Activated CD8-positive, alpha-beta memory T cell treated with anti-CD3 and anti-CD28 coated beads, Interleukin-2, amount 50 U/mL, for 4 hours (primary cell): ENCODE measurements at places on chromosomes 16 and 17.

DNA sequence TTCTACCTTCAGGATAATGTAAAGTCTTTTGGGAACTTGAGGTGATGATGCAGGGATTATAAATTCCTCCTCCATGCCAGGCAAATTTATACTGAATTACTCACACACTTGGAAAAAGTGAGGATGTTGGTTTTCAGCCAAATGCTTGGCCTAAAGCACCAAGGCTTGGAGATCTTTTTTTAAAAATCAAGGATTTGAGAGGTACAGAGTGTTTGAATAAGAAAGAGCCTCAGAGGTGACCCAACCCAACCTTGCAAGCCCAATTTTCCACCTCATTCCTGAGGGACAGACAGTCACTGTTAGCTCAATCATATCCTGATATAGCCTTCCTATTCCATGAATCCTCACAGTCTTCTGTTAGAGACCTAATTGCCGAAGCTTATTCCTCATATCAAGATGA lies 14.0 kb downstream of the GRIN2A start:
- DNase-seq, result no peak

GRCh38 chr17:4326112-4326511 lies 40.4 kb downstream of the UBE2G1 start:
- no peak for DNase-seq

GRCh38 chr16:65494080-65494479 lies 372.2 kb upstream of the CDH11 start:
- DNase-seq, result no peak

DNA sequence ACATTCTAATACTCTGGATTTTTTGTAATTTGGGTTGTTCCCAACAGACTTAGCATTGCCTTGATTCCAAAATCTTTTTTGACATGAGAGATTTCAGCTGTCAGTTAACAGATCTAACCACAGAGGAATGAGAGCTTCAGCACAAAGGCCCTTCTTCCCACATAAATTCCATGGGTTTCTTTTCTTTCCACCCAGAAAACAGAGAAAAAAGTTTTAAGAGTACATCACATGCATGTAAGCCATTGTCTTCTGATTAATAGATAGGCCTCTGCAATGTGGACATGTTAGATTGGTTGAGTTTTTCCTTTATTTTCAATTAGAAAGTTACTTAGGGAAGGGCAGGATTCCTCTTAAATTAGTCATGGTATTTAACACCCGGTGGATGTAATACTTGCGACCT lies 939 bp downstream of the MYH8 start:
- no peak for DNase-seq

DNA sequence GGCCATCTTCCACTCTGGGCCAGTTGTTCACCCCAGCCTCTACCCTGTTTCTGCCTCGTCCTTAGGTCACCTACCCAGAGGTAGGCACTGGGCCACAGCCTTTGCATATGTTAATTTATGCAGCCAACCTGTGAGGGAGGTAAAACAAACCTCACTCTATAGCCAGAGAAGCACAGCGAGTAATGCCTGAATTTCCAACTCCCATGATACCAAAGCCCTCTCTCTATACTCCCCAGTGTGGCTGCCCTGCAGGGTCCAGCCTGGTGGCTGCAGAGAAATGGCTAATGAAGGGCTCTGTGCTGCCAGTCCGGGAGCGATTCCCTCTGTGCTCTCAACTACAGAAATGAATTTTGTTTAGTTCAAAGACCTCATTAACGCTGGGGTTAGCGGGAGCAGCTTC lies 397.0 kb upstream of the CCL2 start:
- DNase-seq, result no peak

- no peak for DNase-seq
These were observed 41.2 kb downstream of the PRKCA start for GRCh38 chr17:66343531-66344078.

- no peak for DNase-seq
These were observed 2.1 kb downstream of the KCNH4 start for GRCh38 chr17:42178817-42179216.

DNA sequence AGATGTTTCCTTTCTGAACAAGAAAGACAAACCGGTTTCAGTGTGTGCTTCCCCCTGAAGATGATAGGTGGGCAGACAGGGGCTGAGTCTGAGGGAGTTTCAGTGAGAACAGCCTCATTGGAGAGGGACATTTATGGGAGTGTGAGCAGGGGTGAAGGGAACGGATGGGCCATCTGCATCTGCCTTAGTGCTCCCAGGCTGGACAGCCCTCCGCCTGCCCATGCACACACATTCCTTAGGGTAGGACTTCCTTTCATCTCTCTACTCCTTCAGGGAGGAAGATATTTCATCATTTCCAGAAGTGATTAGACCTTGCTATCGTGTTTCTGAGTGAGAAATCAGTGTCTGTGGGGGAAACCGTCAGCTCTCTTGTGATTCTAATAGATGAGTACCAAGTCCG lies 3.8 kb downstream of the SHISA6 start:
- no peak for DNase-seq

DNA sequence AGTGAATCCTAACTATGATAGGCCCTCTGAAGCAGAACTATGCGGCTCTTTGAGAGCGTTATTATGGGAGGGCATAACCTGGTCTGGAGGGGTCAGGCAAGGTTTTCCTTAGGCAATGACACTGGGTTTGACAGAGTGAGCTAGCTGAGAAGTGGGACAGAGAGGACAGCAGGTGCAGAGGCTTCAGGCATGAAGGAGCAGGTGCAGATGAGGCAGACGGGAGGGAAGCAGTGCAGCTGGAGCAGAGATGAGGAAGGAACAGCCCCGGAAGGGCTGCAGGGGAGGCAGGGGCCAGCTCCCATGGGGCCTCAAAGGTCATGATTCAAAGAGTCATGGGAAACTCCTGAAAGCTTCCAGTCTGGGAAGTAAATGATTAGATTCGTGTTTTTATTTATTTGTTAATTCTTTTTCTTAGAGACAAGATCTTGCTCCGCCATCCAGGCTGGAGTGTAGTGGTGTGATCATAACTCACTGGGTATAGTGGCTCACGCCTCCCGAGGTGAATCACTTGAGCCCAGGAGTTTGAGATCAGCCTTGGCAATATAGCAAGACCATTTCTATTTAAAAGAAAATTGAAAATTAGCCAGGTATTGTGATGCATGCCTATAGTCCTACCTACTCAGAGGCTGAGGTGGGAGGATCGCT lies 5.4 kb downstream of the MARCHF10 start:
- no peak for DNase-seq

GRCh38 chr17:64245218-64246145 lies 17.6 kb downstream of the TEX2 start:
- no peak for DNase-seq

GRCh38 chr16:70725912-70726828 lies 40.3 kb upstream of the MTSS2 start:
- DNase-seq, result no peak

DNA sequence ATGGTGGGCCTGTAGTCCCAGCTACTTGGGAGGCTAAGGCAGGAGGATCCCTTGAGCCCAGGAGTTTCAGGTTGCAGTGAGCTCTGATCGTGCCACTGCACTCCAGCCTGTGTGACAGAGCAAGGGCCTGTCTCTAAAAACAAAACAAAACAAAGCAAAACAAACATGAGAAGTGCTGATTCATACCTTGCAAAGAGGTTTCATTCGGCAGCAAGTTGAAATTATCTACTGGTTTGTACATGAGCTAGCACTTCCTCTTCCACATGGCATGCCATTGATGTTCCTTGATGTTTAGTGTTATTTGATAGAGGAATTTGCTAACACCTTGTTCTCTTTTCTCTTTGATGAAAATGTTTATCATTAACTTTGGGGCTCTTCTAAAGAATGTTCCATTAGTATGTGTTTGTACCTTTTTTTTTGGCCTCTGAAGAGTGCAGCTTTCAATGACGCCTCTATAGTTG lies 50.6 kb downstream of the SPECC1 start:
- no peak for DNase-seq

- DNase-seq, result peak; percentile 50
These were observed 4.2 kb upstream of the ATXN7L3 start for GRCh38 chr17:44203731-44204440.

- no peak for DNase-seq
These were observed 65.6 kb downstream of the SEC14L1 start for GRCh38 chr17:77206158-77206956.

DNA sequence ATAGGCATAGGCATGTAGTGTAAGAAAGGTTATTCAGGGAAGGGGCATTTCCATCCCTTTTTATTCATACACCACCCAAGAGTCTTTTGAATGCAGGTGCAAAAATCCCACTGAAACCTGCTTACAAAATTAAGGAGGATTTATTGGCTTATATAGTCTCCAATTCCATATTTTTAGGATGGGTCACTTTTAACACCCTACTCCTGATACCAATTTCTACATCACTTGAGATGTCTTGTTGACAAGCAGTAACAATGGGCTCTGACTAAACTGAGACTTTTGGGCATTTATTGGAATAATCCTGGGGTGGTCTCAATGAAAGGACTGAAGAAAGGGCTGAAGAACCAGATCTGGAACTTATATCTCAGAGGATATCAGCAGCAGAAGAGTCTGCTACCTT lies 18.9 kb upstream of the NKD1 start:
- DNase-seq, result no peak
